H7 (cell line): ENCODE measurements at places on chromosomes 11 and 22.
A peak's percentile ranks its signal among the peaks of the same experiment; 100 is the strongest.

DNA sequence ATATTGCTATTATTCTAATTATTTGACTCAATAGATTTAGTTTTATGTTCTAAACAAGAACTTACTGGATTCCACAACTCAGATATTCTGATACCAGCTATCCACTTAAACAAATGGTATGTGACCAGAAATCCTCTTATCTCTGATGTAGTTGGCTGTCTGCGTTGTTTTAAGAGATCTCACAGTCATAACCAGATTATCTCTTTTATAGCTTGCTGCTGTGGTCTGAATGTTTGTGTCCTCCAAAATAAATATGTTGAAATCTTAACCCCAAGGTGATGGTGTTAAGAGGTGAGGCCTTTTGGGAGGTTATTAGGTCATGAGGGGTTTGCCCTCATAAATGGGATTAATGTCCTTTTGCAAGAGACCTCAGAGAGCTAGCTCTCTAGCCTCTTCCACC is 12.7 kb downstream of the ANKRD42 start:
- no peak for DNase-seq

DNA sequence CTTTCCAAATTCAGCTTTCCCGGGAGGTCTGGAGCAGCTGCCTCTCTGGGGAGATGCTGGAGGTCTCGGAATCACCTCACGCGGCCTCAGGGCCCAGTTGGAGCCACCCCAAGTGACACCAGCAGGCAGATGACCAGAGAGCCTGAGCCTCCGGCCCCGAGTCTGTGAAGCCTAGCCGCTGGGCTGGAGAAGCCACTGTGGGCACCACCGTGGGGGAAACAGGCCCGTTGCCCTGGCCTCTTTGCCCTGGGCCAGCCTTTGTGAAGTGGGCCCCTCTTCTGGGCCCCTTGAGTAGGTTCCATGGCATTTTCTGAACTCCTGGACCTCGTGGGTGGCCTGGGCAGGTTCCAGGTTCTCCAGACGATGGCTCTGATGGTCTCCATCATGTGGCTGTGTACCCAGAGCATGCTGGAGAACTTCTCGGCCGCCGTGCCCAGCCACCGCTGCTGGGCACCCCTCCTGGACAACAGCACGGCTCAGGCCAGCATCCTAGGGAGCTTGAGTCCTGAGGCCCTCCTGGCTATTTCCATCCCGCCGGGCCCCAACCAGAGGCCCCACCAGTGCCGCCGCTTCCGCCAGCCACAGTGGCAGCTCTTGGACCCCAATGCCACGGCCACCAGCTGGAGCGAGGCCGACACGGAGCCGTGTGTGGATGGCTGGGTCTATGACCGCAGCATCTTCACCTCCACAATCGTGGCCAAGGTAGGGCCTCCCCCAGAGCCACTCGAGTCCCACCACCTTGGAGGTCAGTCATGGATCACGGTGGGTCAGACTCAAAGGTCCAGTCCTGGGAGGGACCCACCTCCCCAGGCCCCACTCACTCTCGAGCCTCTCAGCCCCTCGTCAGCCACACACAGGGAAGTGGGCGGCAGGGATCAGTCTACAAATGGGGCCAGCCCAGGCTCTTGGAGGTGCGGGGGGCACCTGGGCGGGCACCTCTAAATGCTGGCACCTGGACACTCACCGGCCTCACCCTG is 525 bp downstream of the SLC22A12 start:
- peak; percentile 47 for DNase-seq

DNA sequence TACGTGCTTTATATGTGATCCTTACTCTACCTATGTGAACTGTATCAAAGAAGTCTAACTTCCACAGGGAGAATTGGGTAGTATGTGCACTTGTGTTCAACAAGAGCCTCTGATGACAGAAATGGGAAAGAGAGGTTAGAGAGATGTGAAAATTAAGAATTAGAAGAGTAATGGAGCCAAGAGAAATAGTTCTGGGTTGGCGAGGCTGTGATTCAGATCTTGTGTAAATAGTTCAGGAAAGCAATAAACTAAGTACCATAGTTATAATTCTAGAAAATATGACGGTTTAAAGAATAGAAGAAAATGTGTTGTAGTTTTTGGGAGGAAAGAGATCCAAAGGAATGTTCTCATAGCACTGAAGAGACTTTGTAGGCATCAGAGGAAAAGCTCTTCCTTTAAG is 112.4 kb downstream of the ARHGAP42 start:
- DNase-seq = no peak

DNA sequence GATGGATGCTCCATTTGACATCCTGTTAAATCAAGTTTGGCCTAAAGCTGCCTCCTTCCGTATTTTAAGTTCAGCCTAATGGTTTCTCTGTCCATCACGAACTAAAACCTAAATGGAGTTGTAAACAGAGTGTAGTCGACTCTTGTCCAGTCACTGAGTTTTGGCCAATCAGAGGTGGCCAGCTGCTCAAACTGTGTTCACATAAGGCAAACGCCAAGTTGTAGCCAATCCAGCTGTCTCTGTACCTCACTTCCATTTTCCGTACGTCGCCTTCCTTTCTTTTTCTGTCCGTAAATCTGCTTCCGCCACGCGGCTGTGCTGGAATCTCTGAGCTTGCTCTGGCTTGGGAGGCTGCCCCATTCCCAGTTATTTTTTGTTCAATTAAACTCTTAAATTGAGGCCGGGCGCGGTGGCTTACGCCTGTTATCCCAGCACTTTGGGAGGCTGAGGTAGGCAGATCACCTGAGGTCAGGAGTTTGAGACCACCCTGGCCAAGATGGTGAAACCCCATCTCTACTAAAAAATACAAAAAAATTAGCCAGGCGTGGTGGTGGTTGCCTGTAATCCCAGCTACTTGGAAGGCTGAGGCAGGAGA is 20.7 kb upstream of the CARS1 start:
- DNase-seq = no peak

DNA sequence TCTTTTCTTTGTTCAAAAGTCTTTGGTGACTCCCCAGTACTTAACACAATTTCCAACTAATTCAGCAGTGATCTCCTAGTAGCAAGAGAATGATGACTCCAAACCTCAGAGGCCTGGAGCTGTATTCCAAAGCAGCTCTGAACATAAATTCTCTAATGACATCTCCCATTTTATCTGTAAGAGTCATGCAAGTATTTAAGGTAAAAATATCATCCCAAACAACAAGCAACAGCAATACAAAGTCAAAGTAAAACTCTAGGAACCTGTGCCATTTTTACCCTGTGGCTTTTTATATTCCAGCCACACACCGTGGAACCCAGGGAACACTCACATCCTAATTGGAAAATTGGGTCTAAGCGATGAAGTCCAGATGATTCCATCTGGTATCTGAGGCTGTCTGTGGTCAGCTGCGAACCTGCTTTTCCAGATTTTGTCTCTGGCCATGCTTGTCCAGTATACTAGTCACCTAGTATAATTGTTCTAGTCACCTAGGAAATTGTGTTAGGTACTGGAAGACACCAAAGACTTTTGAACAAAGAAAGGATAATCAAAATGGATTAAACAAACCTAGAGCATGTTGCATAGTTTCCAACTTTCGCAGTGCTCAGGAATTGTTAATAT is 92.3 kb upstream of the SLC25A18 start:
- DNase-seq = no peak

DNA sequence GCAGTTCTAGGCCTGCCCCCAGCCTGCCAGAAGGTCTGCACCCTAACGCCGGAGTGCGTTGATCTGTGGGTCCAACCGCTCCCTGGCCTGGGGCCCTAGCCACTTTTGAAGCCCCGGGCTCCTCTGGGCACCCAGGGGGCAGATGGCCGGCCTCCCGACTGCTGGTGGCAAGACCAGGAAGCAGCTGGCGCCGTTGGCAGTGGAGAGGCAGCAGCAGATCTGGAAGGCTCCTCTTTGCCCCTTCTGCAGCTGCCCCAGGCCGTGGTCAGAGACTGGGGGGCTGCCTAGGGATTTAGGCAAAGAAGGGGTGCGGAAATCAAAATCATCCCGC is 445 bp upstream of the VWCE start:
- DNase-seq = no peak

DNA sequence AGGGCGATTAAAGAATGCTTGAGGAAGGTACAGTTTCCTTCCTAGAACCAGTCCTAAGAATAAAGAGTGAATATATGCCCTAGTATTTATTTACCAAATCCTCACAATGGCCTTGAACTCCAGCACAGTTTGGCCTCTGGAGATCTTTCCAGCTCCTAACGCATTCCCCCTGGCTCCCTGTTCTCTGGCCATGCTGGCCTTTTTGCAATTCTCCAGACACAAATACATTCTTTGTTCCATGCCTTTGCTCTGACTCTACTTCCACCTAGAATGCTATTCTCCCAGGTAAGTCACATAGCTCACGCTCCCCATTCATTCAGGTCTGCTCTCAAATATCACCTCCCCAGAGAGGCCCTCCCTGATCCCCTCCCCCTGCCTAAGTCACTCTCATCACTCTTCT is 3.7 kb upstream of the DGKZ start:
- DNase-seq = no peak

GRCh38 chr11:102469196-102469821 is 16.7 kb upstream of the TMEM123 start:
- no peak for DNase-seq

DNA sequence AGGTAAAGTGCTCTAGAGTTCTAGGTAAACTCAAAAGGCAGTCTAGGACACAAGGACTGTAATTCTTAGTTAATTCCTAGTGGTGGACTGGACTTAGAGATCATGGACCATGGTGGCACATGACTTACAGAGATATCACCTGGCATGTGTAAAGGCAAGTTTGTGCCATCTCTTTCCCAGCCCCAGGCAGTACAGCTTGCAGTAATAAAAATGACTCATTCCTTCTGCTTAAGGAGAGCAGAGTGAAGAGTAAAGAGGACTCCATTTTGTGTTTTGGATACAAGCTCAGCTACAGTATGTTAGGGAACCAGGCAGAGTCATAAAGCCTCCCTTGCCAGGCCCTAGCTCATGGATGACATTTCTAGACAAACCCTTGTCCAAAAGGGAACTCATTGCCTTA is 629.9 kb downstream of the JRKL start:
- no peak for DNase-seq

DNA sequence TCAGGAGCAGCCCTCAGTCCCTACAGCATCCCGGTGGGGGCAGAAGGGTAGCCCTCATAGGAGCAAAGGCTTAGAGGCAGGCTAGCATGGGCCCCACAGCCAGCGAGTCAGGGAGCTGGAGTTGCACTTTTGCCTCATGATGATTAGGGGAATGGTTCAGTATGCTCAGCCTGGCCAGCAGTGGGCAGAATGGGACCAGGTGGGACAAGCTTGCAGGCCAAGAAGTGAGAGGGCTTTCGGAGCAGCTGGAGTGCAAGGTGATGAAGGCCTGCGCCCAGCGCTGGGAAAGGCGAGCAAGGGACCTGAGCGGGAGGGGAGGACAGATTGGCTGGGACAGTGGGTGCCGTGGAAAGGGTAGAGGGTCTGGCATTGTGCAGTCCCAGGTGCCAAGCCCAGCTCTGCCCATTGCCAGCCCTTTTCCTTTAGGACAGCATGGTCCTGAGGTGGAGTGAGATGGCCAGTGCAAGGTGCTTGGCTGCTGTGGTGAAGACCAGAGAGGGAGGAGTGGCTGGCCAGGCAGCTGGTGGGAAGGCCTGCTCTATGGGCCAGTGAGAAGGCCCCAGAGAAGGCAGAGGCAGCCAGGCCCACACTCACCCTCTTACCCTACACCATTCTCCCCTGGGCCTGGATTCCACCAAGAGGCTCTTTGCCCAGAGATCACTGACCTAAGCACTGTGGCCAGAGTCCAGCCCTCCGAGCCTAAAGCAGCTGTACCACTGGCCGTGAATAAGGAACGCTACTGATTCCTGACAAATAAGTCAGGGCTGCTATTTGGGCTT is 47.9 kb upstream of the SUSD2 start:
- peak; percentile 76 for DNase-seq

GRCh38 chr11:86222081-86222480 is 22.5 kb upstream of the EED start:
- no peak for DNase-seq

- DNase-seq = peak; percentile 91
Observed at GRCh38 chr22:30823015-30823370, 128.3 kb downstream of the OSBP2 start.

GRCh38 chr22:50209893-50210292 is 9.1 kb downstream of the SELENOO start:
- DNase-seq = peak; percentile 93

DNA sequence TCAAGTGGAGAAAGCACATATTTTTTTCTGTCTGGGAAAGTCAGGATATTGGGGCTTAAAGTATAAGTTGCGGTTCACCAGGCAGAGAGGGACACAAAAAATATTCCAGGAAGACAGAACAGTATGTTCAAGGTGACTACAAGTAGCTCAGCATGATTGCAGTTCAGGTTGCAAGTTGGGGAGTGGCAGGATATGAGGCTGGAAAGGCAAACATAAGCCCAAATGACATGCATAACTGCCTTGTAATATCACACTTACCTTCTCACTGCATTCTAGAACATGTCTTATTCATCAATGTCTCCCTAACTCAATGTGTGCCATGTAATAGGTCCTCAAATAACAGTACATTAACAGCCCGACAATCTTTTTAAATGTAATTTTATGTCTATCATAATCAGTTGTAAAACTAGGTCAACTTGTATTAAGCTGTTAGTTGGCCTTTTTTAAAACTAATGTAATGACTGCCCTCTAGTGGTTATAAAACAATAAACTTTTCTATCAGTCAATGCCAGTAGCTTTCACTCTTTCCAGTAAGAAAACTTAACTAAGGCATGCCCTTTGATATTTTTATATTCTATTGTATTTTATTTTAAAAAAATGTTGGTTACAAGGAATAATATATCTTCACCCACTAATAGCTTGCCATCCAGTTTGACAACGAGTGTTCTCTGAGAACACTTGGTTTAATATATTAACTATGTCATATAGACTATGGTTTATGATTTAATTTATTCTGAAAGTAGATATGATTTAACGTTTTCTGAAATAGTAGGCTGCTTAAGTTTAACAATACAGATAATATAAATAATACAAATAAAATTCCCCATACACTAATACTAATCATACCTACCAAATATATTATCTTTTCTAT is 39.4 kb upstream of the CFAP300 start:
- DNase-seq = peak; percentile 25

- peak; percentile 16 for DNase-seq
Observed at GRCh38 chr11:79273781-79274180, 167.0 kb downstream of the TENM4 start.

GRCh38 chr11:134144744-134145143 is 75.9 kb downstream of the JAM3 start:
- no peak for DNase-seq

- peak; percentile 23 for DNase-seq
Observed at GRCh38 chr11:112355726-112356125, 95.1 kb upstream of the PLET1 start.

GRCh38 chr11:102399189-102399588 is 52.2 kb downstream of the BIRC2 start:
- no peak for DNase-seq

DNA sequence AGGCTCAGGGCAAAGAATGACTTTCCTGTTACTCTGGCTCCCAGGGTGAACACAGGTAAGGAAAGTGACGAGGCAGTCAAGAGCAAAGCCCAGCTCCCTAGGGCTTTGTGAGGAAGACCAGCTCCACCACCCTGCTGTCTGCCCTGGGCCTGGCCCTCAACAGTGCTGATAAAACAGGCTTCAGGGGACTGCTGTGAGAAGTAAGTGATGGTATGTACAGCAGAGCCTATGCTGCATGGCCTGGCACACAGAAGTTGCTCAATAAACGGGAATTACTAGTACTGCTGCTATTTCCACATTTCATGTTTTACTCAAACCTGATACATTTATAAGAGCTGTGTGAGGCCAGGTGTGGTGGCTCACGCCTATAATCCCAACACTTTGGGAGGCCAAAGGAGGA is 50.3 kb downstream of the MICAL3 start:
- no peak for DNase-seq
